Activated CD4-positive, CD25-positive, alpha-beta regulatory T cell (primary cell): ENCODE measurements at places on chromosomes 5 and 9.

GRCh38 chr5:13673511-13673910 lies 271.0 kb downstream of the DNAH5 start:
- no peak for DNase-seq

- DNase-seq, result no peak
Measured at GRCh38 chr5:997711-998110, 10.9 kb upstream of the NKD2 start.

DNA sequence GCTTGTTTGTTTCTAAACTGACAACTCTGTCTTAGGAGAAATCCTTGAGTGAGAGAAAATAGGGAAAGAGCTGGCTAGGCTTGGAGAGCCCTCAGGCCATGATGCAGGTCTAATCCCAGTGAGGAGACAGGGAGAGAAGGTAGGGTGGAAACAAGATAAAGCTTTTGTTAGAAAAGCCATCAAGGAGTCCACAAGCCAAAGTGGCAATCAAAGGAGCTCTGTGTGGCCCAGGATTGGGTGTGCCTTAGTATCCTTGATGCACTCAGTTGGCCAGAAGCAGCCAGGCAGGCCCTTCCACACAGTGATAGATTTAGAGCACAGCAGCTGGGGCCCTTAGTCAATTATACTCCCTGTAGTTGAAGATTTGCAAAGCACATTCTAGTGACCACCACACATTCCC lies 73.9 kb downstream of the ALDH7A1 start:
- no peak for DNase-seq

DNA sequence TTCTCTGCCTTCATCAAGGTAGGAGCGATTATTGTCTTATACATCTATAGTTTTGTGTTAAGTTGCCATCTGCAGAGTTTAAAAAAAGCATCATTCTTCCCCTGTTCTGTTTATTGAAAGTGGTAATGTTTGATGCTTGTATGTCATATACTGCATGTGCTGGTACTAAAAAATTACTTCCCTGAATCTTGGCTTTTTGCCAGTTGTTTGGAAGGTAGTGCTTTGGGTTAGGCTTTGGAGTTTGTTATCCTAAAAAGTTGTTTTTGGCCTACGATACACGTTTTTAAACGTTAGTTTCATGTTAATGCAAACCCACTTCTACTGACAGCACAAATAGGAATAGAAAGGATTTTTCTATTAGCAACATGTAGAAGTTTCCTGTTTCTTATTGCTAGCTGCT lies 158.3 kb downstream of the GIN1 start:
- no peak for DNase-seq

DNA sequence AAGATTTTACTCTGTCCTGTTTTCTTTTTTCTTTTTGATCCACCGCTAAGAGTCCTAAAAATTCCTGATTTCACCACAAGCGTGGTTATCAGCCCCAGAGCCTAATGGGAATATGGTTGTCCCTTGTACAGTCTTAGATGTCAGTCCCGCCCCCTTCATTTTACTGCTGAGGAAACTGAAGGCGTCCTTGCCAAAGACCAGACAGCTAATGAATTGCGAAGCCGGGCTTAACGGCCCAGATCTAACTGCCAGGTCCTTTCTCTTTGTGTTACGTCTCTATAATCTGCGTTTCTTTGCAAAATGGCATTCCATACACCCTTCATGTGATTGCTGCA lies 497 bp downstream of the NSA2 start:
- DNase-seq, result no peak

DNA sequence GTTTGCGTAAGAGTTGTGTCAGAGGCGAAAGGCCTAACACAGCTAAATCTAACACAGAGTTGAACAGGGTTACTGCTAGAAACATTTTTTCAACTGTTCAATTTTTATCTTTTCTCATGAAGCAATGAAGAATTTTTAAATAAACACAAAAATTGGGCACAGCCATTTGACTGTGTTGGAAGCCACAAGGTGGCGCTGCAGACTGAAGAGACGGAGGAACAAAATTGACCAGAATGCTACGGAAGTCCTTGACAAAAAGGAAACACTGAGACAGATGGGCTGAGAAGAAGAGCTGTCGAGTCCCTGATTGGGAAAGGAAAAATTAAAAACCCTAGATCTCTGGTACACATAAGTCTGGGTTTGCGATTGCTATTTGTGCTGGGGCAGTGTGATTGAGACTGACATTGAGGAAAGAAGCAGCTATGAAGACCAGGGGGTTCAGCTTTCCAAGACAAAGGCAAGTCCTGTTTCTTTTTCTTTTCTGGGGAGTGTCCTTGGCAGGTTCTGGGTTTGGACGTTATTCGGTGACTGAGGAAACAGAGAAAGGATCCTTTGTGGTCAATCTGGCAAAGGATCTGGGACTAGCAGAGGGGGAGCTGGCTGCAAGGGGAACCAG lies at the start of gene PCDHB9:
Gene PCDHB9, plus strand, starts transcription at position 265 of the 616 bp plus-strand sequence. Its CDS starts 158 bp downstream, at position 423.
- no peak for DNase-seq

GRCh38 chr5:164680216-164680615 lies 1174.8 kb downstream of the MAT2B start:
- DNase-seq, result no peak

DNA sequence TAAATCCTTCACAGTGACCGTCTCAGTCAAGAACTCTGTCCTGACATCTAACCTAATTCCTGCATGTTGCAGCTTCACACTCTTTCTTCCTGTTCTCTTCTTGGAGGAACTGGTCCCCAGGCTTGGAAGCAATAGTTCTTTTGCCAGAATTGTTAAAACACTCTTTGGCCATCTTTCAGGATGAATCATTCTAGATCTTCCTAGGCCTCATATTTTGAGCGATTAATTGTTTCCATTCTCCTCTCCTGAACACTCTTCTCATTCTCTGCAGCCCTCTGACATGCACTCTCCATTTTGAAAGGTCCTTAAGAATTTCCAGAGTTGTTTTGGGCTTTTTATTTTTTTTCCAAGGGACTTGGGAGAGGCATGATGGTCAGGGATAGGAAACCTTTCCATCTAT lies 85.8 kb downstream of the FAM114A2 start:
- DNase-seq, result no peak

DNA sequence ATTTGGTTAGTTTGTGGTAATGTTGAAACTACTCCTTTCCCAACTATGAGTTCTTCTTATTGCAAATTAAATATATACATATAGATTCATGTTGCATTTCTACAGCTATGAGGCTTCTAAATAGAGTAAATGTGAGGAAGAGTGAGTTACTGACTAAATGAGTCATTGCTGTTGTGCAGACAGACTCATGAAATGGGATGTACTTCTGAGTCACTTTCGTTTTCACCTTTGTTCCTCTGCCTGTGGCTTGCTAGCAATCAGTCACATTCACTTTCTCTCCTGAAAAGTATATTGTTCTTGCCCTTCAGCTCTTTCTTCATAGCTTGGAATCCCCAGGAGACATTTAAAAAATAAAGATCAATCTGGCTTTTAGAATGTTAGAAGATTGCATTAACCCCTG lies 295.5 kb upstream of the SMC2 start:
- DNase-seq, result no peak

DNA sequence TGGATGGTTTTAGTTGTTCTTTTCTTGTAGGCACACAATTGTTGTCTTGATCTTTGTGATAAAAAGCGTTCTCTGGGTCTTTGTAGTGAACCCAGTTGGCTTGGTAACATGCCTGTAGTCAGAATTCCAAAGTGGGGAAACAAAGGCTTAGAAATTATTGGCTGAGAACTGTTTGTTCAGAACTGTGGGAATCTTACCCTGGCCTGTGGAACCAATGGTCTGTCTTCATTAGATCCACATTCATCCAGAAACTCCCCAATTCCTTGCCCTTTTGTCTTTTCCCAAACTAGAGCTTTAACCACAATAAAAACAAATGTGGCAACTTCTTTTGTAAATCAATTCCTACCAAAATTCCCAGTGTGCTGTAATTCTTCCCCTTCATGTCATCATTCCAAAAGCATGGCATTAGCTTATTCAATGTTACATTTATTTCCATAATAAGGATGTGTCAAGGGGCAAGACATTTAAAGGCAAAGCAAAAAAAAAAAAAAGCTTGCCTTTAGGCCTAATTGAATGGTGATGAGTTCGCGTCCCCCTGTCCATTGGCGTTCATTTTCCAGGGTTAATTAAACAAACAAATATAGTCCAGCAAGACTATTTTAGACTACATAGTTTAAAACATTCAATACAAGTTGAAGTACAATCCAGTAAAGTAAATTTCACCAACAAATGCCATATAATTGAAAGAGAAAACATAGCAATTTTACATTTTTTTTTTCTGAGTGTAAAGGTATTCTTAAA lies 249.8 kb upstream of the ZNF608 start:
- no peak for DNase-seq

GRCh38 chr9:97710356-97711222 lies 13.4 kb upstream of the XPA start:
- no peak for DNase-seq

DNA sequence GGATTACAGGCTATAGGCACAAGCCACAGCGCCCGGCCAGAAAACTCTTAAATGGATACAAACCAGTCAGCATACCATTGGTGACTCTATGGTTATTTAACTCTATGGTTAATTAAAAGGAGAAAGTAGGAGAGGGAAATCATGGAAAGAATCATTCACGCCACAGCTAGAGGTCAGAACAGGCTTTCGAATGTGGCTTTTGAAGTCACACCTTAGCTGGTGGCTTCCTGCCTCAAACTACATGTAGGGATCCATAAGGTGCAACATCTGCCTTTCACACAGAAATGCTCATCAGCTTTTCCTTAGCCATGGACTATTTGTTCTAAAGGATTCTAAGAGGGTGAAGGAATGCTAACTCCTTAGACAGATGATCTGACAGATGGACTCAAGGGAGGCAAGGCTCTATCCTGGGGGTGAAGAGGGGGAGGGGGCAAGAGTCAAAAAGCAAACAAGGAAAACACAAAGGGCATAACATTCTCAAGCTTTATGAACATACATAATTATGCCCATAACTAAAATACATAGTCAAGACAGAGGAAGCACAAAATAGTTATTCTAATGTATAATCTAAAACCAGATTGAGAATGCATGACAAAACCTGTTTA lies 130.9 kb downstream of the EFNA5 start:
- no peak for DNase-seq

DNA sequence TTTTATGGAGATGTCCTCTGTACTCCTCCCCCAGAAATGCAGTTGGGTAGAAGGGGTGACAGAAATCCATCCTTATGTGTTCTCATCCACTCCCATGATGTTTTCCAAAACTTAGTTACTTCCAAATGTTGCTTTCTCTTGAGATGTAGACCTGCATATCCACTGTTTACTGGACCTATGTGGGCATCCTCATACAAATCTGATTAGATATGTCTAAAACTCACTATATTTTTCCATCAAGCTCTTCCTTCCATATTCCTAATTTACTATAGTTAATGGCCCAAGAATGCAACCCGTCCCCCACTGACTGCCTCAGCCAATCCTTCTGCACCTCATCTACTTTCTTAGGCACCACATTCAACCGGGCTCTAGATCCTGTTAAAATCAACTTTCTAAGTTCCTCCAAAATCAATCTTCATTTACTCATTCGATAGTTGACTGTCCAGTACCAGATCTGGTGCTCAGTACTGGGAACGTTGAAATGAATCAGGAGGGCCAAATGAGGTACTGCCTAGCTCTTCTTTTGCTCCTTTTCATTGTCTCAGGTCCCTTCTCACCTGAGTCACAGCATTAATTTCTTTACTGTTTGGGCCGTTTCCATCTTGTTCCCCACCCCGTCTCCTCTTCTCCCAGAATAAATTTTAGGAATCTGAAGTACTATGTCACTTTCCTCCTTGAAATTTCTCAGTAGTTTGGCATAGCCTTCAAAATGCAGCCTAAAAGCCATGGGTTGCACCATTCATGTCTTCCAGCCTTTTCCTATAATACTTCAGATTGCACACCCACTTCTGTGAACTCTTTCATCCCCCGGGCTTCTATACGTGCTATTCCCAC lies 7.9 kb downstream of the PLK2 start:
- no peak for DNase-seq

- no peak for DNase-seq
Measured at GRCh38 chr5:176601901-176602482, 8.0 kb downstream of the GPRIN1 start.

- DNase-seq, result no peak
Measured at GRCh38 chr9:26597542-26598149, 295.0 kb downstream of the CAAP1 start.

- no peak for DNase-seq
Measured at GRCh38 chr9:108496846-108497245, 358.9 kb downstream of the ACTL7B start.

DNA sequence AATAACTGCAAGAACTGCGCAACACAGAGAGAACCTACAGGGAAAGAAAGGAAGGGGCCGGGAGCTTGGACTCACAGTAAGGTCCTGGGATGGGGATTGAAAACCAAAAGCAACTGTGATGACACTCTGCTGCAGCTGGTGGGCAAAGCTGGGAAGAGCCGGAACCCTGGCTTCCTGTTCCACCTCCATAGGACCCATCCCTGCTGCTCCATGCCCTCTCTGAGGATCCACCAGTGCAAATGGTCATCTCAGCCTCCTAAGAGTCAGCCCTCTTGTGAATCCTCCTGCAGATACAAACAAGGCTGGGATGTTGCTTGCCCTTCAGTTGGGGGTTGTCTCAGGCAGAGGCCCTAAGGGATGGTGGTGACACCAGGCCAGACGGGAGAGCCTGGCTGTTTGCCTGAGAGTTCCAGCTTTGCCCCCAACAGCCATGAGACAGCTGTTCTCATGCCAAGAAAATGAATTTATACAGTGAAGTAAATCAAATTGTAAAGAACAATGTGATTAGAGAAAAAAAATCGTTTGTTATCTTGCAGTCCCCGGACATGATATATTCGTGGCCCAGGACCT lies 90.8 kb downstream of the TENT4A start:
- no peak for DNase-seq

GRCh38 chr5:16666130-16666882 lies 49.5 kb upstream of the RETREG1 start:
- no peak for DNase-seq

- DNase-seq, result no peak
Measured at GRCh38 chr5:51621156-51621555, 237.9 kb downstream of the ISL1 start.

DNA sequence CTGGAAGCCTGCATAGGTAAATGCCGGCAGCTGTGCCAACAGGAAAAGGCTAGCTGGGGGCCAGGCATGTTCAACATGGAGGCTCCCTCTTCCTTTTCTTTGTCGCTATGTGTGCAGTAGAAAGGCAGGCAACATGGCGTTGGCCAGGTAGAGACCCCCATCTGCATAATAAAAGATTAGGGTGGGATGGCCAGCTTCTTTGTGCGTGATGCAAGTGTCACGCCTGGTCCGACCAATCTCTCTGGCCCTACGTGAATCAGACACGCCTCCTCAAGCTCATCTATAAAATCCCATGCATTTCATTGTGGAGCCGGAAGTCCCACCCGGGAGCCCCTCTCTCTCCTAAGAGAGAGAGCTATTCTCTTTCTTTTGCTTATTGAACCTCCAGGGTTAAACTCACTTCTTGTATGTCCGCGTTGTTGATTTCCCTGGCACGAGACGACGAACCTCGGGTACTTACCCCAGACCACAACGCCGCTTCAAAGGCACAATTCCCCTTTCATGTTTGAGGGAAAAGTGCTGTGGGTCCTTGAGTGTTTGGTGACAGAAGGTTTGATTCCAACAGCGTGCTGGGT lies 25.0 kb upstream of the C5orf47 start:
- DNase-seq, result no peak

- DNase-seq, result no peak
Measured at GRCh38 chr9:35972093-35972492, 14.1 kb upstream of the OR2S2 start.
